ENCODE measurements at places on chromosomes 2 and 18. TPM values are rescaled to one million over a fixed set of nuclear protein-coding genes. Genes with fewer than 3 reads are reported as not detected.

Gene LCT
- not detected for total RNA-seq

Gene PRKRA
- 42.5 TPM for total RNA-seq

Gene IL36RN
- not detected for total RNA-seq

Gene KCNJ3
- total RNA-seq, result not detected

Gene DPYSL5
- not detected for total RNA-seq

Gene G6PC2
- not detected for total RNA-seq

Gene KIF3C
- total RNA-seq, result 23.2 TPM

Gene RPRD1A
- 47.4 TPM for total RNA-seq

Gene TDRD15
- not detected for total RNA-seq

Gene CROCC2
- not detected for total RNA-seq

Gene TRIM43
- total RNA-seq, result not detected

Gene PLCD4
- total RNA-seq, result 2.9 TPM

Gene RGPD4
- not detected for total RNA-seq

Gene FAM161A
- total RNA-seq, result 1.7 TPM

Gene MBP
- 5.5 TPM for total RNA-seq

Gene COLEC12
- 4.2 TPM for total RNA-seq

Gene NEUROD1
- not detected for total RNA-seq

Gene ACTG2
- total RNA-seq, result 0.67 TPM

Gene CIB4
- not detected for total RNA-seq

Gene ARL6IP6
- total RNA-seq, result 46.9 TPM

Gene NEU4
- not detected for total RNA-seq

Gene LRRC30
- total RNA-seq, result not detected

Gene ABCG5
- total RNA-seq, result not detected

Gene GALNT5
- not detected for total RNA-seq

Gene SPATA3
- total RNA-seq, result not detected

Gene B3GNT7
- total RNA-seq, result 0.33 TPM

Gene MERTK
- total RNA-seq, result 35.0 TPM

Gene PFN4
- not detected for total RNA-seq

Gene DQX1
- total RNA-seq, result under 0.01 TPM

Gene GPBAR1
- total RNA-seq, result 0.10 TPM

Gene MFSD6
- total RNA-seq, result 4.0 TPM

Gene FSIP2
- 0.33 TPM for total RNA-seq

Gene GALNT13
- 2.3 TPM for total RNA-seq

Gene AFF3
- under 0.01 TPM for total RNA-seq

Gene SPAST
- total RNA-seq, result 37.6 TPM

Gene ZBTB7C
- total RNA-seq, result not detected

Gene COL4A4
- total RNA-seq, result under 0.01 TPM

Gene GNAL
- 1.1 TPM for total RNA-seq

Gene CENPA
- total RNA-seq, result 5.2 TPM

Gene IL1RN
- not detected for total RNA-seq

Gene M1AP
- total RNA-seq, result not detected

Gene RAB31
- total RNA-seq, result 33.6 TPM

Gene INPP5D
- 26.1 TPM for total RNA-seq

Gene ALPG
- not detected for total RNA-seq

All from vein endothelial cell (primary cell).